ENCODE measurements at places on chromosomes 1 and 21. TPM values are rescaled to one million over a fixed set of nuclear protein-coding genes. Genes with fewer than 3 reads are reported as not detected.

GRCh38 chr1:155296661-155297060 lies 4.6 kb downstream of the PKLR start:
- DNase-seq = no peak

DNA sequence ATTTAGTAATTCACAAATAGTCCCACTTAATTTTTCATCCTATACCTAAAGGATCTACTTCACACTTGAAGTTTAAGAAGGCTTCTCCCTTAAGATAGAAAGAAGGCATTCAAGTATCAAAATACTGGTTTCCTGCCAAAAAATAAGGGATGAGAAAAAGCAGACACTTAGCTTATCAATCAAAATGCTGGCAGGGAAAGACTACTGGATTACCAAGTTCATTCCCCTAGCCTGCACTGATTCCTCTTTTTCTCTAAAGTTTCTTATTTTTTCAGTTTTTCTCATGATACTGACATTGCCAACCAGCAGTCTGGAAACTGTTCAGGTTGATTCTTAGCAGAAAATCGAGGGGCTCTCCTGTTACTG lies 204.6 kb downstream of the GABPA start:
- DNase-seq = no peak

DNA sequence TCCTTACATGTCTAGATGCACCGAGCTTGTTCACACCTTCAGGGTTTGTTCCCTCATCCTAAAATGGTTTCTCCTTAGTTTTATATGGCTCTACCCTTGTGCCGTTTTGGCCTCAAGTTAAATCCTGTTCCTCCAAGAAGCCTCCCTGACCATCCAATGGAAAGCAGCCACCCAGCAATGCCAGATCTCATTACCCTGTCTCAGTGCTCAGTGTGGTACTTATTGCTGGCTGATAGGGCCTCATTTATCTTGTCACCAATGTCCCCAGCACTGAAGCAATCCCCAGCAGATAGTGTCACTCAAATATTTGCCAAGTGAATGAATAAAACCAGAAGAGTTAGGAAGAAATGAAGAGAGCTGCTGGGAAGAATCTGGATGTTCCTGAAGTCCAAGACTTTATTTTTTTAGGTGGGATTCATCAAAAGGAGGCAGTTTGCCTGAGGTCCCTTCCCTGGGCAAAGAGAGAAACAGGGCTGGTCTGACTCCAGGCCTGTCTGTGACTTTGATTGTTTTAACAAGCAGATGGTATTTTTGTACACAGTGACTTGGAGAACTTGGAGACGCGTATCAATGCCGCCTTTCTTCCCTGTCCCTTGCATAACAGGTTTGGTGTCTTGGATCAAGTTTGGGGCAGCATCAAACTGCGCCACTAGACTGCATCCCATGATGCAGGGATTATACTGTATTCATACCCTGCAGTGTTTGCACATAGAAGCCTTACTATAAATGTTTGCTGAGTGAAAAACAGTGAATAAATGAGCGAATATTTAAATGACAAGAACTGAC lies 221.2 kb downstream of the DISC1 start:
- no peak for DNase-seq

The TMEM82 gene
- not detected for total RNA-seq

The ZCCHC17 gene
- total RNA-seq = 46.9 TPM

The NPL gene
- total RNA-seq = 15.0 TPM
